CMK (cell line): ENCODE measurements at places on chromosomes 4 and X.

- no peak for DNase-seq
Observed at GRCh38 chrX:150504397-150505182, 63.8 kb upstream of the MTM1 start.

- no peak for DNase-seq
Observed at GRCh38 chr4:59217910-59218631, 1982.1 kb upstream of the ADGRL3 start.

GRCh38 chr4:109989044-109989443 lies 76.4 kb downstream of the EGF start:
- DNase-seq: no peak

DNA sequence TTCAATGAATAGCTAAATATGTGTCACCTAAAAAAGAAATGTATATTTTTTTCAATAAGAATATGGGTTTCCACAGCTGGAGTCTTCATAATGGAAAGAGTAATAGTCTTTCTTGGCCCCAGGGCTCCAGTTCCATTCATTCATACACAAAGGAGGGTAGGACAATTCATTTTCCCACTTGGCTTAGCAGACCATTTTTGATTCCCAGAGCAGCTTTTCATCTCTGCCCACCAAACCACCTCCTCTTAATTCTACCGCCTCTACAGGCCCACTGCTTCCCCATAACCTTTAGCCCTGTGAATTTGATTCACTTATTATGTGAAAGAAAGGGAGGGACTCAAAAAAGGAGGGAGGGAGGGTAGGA lies 129.9 kb upstream of the PAK3 start:
- DNase-seq: no peak

- no peak for DNase-seq
Observed at GRCh38 chr4:15809058-15809457, 30.9 kb downstream of the CD38 start.

DNA sequence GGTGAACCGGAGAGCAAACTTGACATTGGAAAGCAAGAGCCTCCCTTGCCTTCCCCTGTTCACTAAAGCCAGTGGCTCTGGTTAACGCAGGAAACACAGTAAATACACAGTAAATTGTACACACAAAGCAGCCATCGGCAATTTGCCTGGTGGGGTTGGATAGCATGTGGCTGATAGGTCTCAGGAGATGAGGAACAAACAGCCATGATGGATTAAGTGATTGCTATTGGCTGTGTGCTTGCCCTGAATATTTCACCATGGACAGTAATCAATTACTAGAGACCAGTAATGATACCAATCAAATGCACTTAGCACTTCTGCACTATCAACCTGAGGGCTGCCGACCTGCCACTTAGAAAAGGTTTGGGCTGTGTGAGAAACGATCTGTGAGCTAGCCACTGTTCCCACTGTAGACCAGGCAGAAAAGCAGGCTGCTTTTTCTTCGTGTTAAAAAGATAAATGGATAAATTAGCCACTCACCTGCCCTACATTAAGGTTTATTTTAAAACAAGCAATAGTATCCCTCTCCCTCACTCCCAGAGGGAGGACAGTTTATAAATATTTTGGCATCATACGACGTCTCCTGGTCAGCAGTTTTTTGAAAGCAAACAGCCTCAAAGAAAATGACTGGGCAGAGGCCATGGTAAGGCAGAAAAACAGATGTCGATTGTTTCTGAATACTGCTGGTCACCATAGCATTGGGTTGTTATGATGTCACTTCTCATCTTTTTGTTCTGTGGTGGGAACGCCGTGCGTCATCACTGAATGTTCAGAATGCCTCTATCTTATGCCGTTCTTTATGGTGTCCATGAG lies 167.1 kb downstream of the MAML3 start:
- DNase-seq: no peak

DNA sequence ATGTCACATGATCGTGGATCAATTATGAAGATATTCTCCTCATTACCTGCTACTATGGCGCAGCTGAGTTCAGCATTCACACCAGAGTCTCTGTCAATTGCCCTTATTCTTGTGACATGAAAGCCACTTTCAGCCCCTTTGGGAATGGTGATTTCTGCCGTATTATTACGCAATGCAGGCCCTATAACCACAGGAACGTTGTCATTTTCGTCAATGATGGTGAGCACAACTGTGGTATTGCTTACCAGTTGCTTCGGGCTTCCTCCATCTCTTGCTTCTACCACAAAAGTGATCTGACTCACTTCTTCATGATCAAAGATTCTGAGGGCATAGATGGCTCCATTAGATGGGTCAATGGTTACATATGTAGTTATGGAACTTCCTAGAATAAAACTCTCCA lies 2.1 kb downstream of the PCDH18 start:
- no peak for DNase-seq

- DNase-seq: no peak
Observed at GRCh38 chrX:10370976-10371375, 214.2 kb downstream of the CLCN4 start.

DNA sequence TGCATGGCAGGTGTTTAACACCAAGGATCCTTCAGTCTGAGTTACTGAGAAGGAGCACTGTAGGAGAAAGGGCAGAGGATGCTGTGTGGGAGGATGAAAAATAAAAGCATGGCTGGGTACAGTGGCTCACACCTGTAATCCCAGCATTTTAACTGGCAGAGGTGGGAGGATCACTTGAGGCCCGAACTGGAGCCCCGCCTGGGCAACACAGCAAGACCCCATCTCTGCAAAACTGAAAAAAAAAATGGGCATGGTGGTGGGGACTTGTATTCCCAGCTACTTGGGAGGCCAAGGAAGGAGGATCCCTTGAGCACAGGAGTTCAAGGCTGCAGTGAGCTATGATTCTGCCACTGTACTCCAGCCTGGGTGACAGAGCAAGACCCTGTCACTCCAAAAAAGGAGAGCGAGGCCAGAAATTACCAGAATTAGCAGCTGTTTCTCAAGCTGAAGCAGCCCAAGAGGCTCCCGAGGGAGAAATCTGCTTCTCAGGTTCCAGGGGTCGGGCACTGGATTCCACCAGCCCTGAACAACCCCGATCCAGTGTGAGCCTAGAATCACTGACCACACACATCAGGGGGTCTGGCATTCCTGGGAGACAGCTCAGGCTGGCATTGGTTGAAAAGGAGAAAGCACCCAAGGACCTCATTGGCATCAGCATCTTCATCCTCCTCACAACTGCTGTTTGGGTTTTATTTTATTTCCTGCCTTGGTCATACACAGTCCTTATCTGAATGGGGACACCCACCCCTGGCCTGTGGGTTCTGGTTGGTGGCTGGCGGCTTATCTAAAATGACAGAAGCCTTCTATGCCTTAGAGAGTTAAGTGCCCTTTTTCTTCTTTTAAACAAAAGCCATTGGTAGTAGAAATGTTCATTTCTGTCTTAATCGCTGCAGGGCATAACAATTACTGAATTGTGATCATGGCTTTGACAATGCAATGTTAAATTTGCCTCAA lies 66.3 kb upstream of the TRIM2 start:
- peak; percentile 68 for DNase-seq

GRCh38 chr4:61877893-61878292 lies 677.8 kb downstream of the ADGRL3 start:
- DNase-seq: peak; percentile 15

DNA sequence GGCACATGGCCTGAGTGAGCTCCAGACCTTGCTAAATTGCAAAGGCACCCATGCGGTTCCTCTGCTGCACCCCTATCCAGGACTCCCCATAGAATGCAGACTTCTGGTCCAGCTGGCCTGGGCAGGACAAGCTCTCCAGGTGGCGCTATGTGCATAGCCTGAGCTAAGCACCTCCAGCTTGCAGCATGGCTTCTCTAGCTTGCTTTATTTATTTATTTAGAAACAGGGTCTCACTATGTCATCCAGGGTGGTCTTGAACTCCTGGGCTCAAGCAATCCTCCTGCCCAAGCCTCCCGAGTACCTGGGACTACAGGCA lies 5.5 kb upstream of the WFS1 start:
- DNase-seq: no peak

GRCh38 chrX:109873574-109873973 lies 129.3 kb upstream of the TMEM164 start:
- DNase-seq: no peak

- DNase-seq: peak; percentile 43
Observed at GRCh38 chr4:54937501-54937900, 187.9 kb downstream of the KDR start.

GRCh38 chrX:13750204-13750603 lies 15.7 kb downstream of the OFD1 start:
- no peak for DNase-seq

DNA sequence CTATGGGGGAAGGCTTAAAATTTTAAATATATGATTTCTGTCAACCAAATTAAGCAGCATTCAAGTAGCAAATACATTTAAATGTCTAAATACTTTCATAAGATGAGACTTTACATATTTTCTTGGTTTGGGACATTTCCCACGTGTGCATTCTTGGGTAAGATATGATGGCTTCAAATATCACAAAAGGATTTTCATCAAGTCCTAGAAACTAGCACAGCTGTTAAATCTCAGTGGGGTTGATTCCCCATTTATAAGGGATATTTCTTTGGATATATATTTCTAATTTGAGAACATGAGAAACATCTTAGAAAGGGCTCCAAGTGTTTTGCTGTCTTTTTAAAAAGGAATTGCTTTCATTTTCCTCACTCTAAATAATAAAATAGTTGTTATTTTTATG lies 90.2 kb downstream of the P2RY10 start:
- DNase-seq: no peak

DNA sequence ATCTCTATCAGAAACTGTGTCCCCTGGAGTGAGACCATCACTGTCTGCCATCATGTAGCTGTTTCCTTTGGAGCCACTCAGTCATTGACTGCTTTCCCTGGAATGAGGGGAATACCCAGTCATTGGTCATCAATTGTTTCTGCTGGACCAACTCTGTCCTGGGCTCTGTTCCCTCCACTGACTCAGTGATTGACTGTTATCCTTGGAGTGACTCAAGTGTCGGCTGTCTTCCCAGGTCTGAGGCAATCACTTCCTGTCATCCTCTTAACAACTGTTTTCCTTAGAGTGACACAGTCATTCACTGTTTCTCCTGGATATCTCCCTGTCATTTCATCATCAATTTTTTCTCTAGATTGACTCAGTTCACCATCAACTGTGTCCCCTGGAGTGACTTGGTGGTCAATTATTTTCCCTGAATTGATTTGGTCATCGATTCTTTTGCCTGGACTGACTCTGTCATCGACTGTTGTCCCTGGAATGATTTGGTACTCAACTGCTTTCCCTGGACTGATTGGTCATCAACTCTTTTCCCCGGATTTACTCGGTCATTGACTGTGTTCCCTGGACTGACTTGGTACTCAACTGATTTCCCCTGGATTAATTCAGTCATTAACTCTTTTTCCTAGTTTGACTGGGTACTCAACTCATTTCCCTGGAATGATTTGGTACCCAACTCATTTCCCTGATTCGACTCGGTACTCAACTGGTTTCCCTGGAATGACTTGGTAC lies 327.9 kb upstream of the VCX start:
- DNase-seq: no peak

DNA sequence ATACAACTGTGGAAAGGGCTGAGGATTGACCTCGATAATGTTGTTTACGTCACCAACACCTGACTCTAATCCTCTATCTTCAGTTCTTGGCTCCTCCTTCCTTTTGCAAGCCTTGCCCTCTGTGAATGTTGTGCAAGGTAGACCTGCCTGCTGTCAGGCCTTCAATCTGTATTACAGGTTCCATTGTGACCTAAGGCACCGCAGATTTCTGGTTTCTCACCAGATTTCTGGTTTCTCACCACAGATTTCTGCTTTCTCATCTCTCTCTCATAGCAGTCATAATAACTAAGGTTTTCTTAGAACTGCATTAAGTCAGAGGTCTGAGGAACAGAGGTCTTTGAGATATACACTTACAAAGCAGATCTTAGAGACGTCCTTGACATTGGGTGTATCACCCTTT lies 51.5 kb upstream of the ETNPPL start:
- no peak for DNase-seq

DNA sequence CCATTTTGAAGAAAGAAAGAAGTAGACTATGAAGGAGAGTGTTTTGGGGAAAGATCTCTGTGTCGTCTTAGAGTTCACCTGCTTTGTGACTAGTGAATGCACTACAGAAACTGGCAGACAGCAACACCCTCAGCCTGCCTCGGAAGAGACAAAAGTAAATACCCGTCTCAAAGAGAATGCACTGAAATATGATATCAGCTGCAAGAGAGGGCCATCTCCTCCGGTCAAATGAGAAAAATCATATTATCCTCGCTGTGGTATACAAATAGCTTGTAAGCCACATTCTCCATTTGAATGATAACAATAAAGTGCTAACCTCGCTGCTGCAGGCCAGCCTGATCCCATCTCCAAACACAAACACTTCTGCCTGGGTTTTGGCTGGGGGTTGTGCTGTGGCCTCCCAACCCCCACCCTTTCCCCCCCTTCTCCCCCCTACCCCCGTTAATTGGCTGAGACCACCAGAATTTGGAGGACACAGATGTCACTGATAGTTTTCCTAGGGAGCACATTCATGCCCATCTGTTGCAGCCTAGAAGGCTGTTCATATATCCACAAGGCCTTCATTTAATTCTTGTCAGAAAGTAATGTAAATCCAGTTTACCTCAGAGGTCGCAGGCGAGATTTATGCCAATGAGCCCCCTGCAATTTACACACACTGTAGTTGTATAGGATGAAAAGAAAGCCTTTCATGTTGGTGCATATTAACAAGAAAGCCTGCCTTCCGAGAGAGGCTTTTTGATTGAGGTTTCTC lies 46.3 kb downstream of the ALPK1 start:
- no peak for DNase-seq

DNA sequence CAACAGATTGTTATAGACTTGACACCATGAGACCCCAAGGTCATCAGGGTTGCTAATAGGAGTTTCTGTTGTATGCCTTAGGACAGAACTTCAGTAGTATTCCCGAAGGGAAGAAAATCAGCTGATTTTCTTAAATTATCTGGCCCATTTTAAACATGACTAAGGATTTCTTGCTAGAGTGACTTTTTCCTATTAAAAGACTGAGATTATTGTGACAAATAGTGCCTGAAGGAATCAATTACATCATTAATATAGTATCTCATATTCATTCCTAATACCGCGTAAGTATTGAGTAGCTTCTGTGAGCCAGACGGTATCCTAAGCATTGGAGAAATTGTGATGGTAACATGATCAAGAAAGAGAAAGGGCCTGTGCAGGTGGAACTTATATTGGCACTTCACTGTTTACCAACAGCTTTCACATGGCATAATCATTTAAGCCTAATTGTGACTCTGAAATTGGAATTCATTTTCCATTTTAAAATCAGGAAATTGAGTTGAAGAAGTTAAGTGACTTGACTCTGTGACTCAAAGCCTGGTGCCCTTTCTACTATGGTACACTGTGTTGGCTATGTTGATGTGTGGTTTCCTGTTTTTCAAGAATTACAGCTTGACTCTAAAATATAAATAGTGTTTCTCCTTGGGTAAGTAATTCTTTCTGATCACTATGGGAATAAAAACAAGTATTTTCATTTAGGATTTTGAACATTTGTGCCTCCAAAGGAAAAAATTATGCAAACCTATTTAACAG lies 4.1 kb downstream of the AFF1 start:
- no peak for DNase-seq

DNA sequence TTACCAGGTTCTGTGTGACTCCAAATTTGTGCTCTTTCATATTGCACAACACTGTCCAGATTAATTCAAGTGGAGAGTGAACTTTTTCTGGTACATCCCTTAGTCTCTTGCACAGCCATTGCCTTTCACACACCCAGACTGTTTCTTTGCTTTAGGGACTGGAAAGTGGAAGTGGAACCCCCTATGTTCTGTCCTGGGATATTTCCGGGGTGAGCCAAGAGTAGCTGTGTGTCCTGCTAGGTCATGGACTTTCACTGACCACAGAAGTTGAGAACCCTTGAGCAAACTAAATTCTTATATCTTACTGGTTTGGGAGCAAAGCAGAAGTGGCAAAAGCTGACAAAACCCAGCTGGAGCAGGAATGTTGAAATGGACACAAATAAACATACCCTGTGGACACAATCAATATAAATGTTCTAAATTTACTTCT lies 10.3 kb upstream of the VSIG4 start:
- DNase-seq: no peak
